ENCODE measurements at places on chromosomes 4 and X.

GRCh38 chr4:25011135-25011866, 19.4 kb downstream of the LGI2 start:
- DNase-seq, result no peak

DNA sequence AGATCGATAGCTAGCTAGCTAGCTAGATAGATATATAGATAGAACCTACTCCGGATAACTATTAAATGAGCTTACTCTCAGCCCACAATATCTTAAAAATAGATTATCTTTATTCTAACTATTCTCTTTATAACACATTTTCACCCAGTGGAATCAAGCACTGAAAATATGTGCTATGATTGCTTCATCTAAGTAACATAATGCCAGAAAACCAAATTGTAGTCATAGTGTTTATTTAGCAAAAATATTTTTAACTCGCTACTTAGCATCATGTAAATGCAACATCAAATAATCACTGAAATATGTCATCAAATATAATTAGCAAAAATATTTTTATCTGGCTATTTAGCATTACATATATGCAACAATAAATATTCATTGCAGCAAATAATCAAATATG, 1.5 kb downstream of the TMEM156 start:
- DNase-seq, result no peak

GRCh38 chrX:133854290-133854689, 131.1 kb downstream of the GPC3 start:
- DNase-seq, result no peak

GRCh38 chr4:145533001-145533400, 51.3 kb downstream of the SMAD1 start:
- no peak for DNase-seq

DNA sequence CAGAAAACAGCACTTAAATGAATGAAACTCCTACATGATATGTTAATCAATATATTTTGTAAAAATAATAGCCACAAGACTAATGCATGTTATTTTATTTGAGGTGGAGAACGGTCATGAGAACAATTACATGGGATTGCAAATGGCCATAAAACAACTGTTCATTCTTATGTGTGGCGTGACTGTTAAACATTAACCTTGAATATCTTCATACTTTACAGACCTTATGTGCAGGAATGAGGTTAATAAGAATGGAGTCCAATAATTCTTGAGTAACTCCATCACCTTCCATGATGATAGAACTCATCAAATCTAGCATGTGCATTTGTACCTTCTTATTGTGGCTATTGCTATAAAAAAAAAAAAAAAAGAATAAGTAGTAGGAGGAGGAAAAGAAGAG, 55.3 kb downstream of the PDS5A start:
- DNase-seq, result no peak

DNA sequence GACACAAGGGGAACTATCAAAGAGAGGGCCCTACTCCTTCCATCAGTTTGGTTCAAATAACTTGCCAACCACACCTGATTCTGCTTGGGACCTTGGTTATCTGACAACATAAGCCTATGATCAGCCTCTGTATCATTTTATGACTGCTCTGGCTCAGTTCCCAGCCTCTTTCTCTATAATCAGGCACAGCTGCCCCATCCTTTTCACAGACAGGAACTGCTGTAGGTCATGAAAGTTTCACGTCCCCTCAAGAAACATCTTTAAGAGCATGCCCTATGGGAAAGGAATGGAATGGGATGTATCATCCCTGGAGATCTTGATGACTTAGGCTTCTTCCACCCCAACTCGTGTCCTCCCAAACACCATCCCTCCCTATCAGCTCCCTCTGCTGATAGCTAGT, 243.4 kb downstream of the AR start:
- no peak for DNase-seq

- no peak for DNase-seq
These were observed 67.6 kb downstream of the COX18 start for GRCh38 chr4:73001885-73002284.

DNA sequence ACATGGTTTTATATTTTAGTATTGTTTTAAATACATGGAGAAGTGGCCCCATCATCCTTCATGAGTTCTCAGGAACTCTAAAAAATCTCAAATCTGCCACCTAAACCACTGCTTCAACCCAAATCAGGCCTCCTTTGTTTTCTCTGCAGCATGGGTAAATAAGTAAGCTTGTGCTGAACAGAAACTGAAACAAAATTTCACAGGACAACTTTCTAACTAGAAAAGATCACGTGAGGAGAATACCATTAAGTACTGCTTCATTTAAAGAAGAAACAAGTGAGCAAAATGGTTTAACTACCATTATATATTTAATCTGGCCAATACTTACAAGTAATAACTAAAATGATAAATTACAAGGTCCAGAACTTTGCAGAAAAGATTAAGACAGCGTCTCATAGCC, 2.5 kb downstream of the ARAP2 start:
- no peak for DNase-seq

- DNase-seq, result no peak
These were observed 828 bp upstream of the BBS12 start for GRCh38 chr4:122731676-122732075.

GRCh38 chrX:83771664-83772063, 89.3 kb upstream of the CYLC1 start:
- no peak for DNase-seq

DNA sequence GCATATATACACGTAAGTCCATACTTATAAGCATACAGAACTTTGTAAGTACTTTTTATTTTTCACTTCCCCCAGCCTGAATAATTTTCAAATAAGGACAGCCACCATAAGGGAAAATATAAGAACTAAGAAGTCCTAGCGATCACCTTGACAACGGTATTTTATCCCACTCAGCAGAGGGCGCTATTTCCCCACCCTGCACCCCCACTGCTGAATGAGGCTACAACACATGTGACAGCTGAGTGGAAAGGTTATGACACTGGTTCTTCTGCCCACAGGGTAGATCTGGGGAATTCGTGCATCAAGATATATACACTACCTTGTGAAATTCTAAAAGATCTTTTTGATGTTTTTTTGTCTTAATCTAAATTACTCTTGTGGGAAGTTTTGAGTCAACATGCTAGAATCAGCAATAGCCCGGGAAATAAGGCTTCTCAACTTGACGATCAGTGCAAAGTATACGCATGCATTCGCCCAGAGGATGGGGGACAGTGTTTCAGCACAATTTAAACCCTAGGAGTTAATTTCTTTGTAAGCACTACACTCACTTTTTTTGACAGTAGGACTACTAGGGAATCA, 151.5 kb downstream of the CORIN start:
- DNase-seq, result peak; percentile 27

- no peak for DNase-seq
These were observed at the start of gene NRK for GRCh38 chrX:105822138-105823091. TSS of gene NRK (plus strand) at chrX:105822539. CDS start at chrX:105822846, 307 bp downstream.

GRCh38 chr4:182293691-182294255, 50.6 kb downstream of the TENM3 start:
- no peak for DNase-seq

GRCh38 chr4:180512801-180513475, 1730.3 kb upstream of the TENM3 start:
- DNase-seq, result no peak

- DNase-seq, result no peak
These were observed 51.4 kb upstream of the LSM6 start for GRCh38 chr4:146124023-146124680.

DNA sequence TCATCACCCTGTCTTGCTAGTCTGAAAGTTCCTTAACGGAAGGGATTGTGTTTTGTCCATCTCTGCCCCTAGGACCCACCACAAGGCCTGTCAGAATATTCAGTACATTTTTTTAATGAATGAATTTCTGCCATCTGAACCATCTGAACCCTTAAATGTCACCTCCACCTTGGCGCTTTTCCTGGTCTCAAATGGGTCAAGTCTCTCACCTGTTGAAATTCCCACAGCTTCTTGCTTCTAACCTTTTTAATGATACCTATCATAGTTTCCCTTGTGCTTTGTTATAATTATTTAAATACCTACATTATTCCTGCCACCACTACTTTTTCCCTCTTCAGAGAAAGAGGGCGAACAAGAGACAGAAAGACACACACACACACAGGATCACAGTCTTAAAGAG, 48.0 kb downstream of the SHROOM4 start:
- DNase-seq, result no peak

GRCh38 chr4:55866973-55867574, 13.6 kb downstream of the EXOC1 start:
- no peak for DNase-seq

GRCh38 chr4:124061413-124061812, 651.1 kb downstream of the ANKRD50 start:
- no peak for DNase-seq

- DNase-seq, result no peak
These were observed 20.1 kb downstream of the SLC7A11 start for GRCh38 chr4:138222046-138222445.

GRCh38 chrX:39859991-39860861, 237.5 kb downstream of the BCOR start:
- DNase-seq, result peak; percentile 75

DNA sequence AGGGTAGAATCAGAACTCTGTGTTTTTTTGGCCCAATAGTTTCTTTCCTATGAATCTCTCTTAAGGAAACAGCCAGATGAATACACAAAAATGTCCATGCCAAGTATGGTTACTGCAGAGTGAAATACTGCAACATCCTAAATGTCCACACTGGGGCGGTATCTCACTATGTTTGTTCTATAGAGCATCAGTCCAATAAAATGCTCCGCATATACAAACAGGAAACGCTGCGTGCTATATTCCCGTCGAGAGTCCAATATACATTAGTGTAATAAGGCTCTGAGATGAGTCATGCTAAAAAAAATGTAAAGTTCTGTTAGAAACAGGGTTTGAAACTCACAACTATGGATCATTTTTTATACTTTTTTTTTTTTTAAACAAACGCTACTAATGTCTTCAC, 72.9 kb upstream of the ENOX2 start:
- no peak for DNase-seq

GRCh38 chr4:54109241-54110018, 9.5 kb downstream of the GSX2 start:
- DNase-seq, result no peak

- no peak for DNase-seq
These were observed 79.1 kb downstream of the CLCN4 start for GRCh38 chrX:10235851-10236250.

- DNase-seq, result no peak
These were observed 162.5 kb upstream of the BCOR start for GRCh38 chrX:40260146-40260747.

DNA sequence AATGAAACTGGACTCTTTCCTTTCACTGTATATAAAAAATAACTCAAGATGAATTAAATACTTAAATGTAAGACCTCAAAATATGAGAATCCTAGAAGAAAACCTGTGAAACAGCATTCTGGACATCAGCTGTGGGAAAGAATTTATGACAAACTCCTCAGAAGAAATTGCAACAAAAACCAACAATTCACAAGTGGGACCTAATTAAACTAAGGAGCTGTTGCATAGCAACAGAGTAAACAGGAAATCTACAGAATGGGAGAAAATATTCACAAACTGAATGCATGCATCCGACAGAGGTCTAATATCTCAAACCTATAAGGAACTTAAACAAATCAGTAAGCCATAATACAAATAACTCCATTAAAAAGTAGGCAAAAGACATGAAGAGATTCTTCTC, 851.7 kb upstream of the PCDH10 start:
- no peak for DNase-seq

DNA sequence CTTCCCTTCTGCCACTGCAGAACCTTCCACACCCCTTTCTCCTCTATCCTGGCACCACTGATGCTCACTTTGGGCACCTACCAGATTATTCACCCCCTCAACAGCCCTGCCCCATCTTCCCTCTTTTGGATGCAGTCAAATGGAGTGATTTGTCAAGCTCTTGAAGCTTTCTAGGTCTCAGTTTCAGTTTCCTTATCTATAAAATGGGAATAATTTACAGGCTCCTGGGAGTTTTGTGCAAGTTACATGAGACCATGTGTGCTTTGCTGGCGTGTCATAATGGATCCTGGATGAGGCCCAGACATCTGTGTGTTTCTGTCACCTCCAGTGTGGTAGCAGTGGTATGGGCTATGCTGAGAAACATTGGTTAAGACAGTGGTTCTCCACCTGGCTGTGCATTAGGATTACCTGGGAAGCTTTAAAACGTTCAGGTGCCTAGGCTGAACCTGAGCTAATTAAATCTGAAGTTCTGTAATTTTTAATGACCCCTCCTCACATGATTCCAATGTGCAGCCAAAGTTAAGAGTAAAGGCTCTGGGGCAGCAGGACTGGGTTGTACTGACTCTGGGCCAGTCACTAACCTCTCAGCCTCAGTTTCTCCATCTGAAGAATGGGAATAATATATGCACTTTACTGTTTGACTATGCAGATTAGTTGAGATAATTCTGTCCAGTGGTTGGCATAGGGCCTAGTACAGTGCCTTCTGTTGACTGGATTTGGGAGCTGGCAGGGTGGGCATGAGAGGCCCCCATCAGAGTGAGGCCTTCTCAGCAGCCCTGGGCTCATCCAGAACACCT, 6.8 kb upstream of the MGST2 start:
- DNase-seq, result no peak

DNA sequence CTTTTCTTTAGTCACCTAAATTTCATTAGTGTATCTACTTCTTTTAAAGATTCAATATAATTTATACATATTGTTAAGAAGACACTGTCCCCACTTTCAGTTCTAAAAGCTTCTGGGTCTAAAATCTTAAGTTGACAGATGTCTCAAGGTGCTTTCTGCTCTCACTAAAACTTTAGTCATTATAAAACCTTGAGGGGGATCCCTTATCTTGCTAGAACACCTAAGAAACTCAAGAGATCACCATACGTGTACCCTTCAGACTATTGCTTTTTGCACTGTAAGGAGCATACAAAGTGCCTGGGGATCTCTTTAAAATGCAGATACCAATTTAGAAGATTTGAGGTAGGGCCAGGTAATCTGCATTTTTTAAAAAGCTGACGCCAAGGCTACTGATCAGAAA, 30.1 kb downstream of the CYBB start:
- DNase-seq, result no peak

DNA sequence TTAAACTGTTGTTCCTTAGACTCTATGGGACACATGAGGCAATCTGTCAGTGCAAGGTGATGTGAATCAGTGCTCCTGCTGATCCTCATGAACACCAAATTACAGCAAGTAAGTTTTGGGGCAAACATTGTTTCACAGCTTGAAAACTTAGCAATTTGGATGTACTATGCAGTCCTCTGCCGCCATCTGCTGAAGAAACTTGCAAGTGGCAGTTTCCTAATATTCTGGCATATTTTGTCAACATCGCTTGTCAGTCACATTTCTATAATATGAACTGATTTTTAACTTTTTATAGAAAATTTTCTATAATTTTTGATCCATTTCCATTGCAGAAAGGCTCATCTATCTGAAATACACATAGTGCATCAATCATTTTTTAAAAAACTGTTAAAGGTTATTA, 56.3 kb downstream of the ZAR1 start:
- DNase-seq, result no peak

All from stimulated activated naive B cell treated with anti-CD40 and anti-IgM and Interleukin-4, amounts not matched to agents 10 μg/mL and 1 μg/mL and 100 μg/mL, for 72 hours (primary cell).